NCI-H460 (cell line): ENCODE measurements at places on chromosomes 12 and 14.

GRCh38 chr12:91813701-91814100 lies 331.9 kb downstream of the BTG1 start:
- DNase-seq = no peak

GRCh38 chr12:62724947-62725451 lies 210.0 kb downstream of the PPM1H start:
- peak; percentile 98 for DNase-seq

GRCh38 chr12:98417266-98417665 lies 98.1 kb upstream of the TMPO start:
- DNase-seq = no peak

DNA sequence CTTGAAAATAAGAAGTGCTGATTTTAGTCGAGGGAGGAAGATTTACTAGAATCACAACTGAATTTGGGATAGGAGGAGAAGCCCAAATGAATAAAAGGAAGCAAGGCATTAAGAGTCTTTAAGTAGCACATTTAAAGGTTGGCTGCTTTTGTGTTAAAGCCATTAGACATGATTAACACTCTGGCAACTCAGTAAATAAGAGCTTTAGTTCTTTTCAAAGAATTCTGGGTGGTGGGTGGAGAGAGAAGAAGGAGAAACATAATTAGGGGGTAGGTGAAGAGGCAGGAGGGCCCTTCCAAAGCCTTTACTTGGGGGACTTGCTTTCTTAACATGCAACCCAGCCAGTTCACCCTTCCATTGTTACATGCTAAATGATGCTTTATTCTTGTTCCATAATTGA lies 284.6 kb upstream of the SEL1L start:
- DNase-seq = no peak

DNA sequence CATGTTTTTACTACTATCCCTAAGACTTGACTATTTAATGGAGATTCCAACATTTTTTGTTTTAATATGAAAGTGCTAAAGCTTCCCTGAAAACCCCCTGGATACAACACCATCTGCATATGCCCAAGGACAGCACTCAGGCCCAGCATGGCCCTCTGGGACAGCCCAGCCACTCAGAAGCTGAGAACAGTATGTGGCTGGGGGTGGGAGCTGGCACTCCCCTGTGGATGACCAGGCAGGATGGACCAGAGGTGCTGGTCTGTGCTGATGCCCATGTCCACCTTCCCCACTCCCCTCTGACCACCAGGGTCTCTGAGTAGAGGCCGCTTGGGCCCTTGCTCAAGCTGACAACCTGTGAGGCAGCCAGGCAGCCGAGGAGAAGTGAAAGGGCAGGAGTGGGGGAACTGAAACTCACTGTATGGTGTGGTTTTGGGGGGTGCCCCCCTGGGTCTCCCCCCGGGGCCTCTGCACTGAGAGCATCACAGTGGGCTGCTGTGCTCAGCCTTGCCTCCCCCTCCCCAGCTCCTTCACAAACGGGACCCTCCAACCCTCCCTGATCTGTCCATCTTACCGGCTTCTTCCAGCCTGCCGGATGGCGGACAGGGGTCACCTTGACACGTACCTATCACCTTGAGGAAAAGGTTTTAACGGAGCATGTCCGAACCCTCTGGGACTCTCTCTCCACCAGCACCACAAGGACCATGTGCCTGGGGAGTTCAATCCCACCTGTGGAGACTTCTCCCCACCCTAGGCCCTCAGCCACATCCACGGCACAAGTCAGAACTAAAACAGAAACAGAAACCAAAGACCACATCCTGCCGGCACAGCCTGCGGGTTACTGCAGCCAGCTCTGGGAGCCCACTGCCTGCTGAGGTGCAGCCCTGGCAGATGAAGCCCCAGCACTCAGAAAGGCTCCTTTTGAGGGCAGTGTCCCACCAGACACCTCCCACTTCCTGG lies at the start of gene TMEM229B:
Gene TMEM229B, minus strand, starts transcription at position 785 of the 957 bp plus-strand sequence. CDS start 14,798 bp downstream, outside the sequence.
- DNase-seq = no peak

- no peak for DNase-seq
These were observed 27.2 kb upstream of the FBRSL1 start for GRCh38 chr12:132462788-132463187.

GRCh38 chr12:93181409-93181965 lies 196.2 kb upstream of the NUDT4 start:
- no peak for DNase-seq

- no peak for DNase-seq
These were observed 111.9 kb upstream of the C14orf180 start for GRCh38 chr14:104467641-104468040.

DNA sequence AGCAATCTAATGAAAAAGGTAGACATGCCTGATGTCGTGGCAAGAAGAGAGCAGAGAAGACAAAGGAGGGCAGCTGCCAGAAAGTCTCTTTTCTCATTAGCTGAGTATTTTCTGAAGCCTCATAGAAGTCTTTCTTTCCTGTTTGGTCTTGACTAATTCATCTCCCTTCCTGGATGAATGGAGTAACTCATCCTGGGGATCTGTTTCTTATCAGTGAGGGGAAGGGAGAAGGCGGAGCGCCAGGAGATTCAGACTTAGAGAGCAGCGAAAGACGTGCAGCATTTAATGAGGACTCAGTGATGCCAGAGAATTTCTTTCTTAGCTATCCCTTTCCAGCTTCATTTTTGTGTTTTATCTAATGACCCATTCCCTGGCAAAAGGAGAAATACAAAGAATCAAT lies 89.4 kb downstream of the SLC15A4 start:
- no peak for DNase-seq

DNA sequence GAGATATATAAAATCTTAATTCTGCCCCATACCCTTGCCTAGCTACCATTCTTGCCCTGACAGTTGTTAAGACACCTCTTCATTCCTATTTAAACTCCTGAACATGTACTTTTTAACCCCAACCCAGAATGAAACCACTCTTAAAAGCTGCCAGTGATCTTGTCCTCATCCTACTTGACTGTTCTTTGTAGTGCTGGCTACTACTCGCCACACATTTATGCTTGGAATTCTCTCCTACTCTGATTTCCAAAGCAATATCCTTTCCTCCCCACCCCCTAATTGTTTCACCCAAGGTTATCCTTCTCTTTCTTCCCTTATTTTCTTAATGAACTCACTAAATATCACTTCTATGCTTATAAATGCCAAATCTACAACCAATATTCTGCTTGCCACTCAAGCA lies 4.1 kb downstream of the NFYB start:
- no peak for DNase-seq

DNA sequence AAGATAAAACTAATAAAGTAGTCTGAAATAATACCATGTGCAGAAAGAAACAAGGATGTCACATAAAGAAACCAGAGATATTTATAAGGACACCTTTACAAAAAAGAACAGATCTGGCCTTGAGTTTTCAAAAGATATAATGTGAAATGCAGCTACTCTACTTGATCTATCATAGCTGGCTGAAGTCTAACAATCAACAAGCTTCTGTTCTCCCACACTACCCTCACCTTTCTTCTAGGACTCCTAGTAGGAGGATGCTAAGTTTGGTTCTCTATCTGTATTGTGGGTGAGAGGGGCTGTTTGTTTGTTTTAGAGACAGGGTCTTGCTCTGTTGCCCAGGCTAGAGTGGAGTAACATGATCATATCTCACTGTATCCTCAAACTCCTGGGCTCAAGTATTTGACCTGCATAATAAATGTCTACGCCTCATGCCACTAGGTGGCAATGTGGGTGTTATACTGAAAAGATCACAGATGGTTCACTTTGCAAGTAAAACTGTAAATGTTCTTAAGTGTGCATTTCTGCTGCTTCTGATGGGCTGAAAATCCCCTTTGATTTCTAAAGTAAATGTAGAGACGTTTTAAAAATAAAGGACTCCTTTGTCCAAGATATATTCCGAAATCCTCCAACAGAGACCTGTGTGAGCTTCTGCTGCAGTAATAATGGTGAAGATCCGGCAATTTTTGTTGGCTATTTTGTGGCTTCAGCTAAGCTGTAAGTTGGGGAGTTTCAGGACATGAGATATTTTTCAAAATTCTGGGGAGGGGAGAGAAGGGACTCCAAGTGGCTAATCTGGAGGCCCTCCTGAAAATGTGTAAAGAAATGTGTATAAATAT lies 269.3 kb downstream of the DAD1 start:
- peak; percentile 67 for DNase-seq

GRCh38 chr12:19421503-19422282 lies 17.6 kb upstream of the AEBP2 start:
- no peak for DNase-seq

DNA sequence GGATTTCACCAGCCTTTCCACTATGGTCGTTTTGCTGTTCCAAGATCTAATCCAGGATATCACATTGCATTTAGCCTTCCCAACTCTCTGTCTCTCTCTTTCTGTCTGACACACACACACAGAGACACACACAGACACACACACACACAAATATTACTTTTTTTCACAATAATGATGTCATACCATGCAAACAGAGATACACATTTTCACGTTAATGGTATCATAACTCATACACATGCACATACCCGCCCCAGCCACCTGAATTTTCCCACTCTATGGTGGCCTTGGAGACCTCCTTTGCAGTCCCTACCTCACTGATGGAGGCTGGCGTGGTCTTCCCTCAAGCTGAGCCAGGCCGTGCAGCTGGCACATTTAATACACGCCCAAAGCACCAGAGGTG lies 7.2 kb upstream of the MYL2 start:
- no peak for DNase-seq

GRCh38 chr14:76939015-76939742 lies 89.3 kb downstream of the IRF2BPL start:
- DNase-seq = no peak

- DNase-seq = no peak
These were observed 647.0 kb upstream of the MGAT4C start for GRCh38 chr12:86903159-86903558.

DNA sequence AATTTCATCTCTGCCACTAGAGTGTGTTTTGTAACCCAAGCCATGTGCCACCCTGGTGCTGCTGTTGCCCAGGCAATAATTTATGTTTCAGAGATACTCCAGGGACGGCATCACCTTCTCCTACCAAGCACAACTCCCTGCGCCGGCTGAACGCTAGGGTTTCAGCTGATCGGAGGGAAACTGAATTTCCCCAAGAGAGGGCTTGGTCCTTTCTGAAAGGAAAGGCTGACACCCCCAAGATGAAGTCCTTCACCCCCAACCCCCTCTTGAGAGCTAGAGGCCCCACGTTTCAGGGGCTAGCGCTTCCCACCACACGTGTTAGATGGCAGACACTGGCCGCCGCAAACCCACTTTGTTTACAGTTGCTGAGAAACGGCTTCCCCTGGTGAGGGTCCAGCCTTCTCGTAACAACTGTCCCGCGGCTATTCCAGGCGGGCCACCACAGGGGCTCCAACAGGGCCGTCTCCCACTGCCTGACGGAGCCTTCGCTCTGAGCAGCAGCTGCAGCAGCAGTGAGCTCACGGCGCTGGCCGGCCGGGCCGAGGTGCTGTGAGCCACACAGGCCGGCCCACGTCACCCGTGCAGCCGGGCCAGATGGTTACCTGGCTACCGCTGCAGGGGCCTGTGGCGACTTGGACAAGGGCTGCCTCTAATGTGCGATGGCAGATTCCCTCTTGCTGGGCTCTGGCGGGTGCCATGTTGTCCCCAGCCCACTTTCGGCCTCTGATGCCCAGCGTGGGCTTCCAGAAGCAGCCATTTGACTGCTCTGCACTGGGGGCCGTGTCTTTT lies 66.4 kb downstream of the TESC start:
- no peak for DNase-seq

- DNase-seq = no peak
These were observed 143.7 kb downstream of the AKAP6 start for GRCh38 chr14:32472512-32473463.

DNA sequence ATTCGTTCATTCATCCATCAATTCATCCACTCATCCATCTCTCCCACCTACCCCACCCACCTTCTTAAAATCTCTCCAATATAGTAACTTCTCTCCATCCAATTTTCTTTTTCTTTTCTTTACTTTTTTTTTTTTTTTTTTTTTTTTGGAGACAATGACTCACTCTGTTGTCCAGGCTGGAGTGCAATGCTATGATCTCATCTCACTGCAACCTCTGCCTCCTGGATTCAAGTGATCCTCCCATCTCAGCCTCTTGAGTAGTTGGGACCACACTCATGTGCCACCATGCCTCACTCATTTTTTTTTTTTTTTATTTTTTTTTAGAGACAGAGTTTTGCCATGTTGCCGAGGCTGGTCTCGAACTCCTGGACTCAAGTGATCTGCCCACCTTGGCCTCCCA lies 118.4 kb downstream of the SUDS3 start:
- no peak for DNase-seq

DNA sequence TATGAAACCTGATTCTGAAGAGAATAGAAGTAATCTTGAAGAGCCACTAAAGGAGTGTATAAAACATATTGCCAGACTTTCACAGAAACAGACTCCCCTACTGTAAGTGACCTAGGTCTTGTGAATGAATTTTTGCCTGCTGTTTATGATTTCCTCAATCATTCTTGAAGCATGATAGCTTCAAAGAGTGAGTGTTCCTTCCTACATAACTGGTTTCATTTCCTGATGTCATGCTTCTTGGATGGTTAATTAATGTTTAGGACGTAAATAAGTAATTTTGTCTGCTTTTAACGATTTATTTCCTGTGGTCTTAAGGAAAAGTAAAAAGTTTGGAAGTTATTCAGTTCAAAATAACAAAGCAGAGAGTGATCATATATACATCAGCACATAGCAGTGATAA lies 129.8 kb downstream of the PIK3C2G start:
- DNase-seq = no peak

GRCh38 chr14:102667703-102668102 lies 75.3 kb downstream of the RCOR1 start:
- DNase-seq = no peak

- no peak for DNase-seq
These were observed 2.8 kb downstream of the FRMD6 start for GRCh38 chr14:51654533-51654845.

GRCh38 chr12:11695321-11695720 lies 45.8 kb downstream of the ETV6 start:
- no peak for DNase-seq

DNA sequence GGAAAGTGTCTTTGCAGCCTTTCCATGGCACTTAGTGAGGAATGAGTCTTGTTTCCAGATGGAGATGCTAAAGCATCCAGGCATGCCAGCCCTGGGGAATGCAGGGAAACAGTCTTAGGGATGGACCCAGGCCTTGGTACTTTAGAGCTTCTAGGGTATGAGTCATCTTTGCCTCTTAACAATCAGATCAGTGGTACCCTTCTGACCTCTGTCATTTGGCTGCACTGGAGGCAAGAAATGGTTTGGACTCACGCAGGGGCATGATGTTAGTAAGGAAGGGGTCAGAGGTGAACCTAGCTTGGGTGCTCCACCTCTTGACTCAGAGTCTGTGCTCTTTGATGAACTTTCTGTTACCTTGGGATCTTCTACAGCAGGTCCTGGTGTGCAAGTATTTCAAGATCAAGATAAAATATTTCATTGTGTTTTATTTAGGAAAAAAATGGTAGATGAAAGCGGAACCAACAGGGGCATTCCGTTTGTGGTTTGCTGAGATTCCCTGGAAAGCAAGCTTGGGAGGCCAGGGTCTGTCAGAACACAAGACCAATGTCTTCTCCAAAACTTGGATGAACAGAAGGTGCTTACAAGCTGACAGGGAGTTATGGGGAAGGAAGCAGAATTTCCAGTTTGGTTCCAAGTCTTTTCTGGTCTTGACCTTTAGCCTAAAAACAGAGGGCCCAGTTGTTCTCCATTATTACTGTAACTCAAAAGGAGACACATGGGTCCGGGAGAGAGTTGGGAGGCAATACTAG lies 216.2 kb downstream of the ZFP36L1 start:
- no peak for DNase-seq

GRCh38 chr12:124786061-124786964 lies 77.4 kb downstream of the SCARB1 start:
- no peak for DNase-seq
